Thyroid gland (tissue), 4 donors: ENCODE measurements at places on chromosomes 3 and 15. TPM values are rescaled to one million over a fixed set of nuclear protein-coding genes. Genes with fewer than 3 reads are reported as not detected.

- DNase-seq, result no peak
These were observed 16.7 kb downstream of the DCBLD2 start for GRCh38 chr3:98884675-98885371.

GRCh38 chr15:34188711-34189110 is 21.2 kb downstream of the KATNBL1 start:
- DNase-seq, result no peak

GRCh38 chr15:96860741-96861140 is 530.2 kb downstream of the NR2F2 start:
- no peak for DNase-seq

GRCh38 chr15:34650177-34650576 is 66.7 kb upstream of the GOLGA8B start:
- no peak for DNase-seq

- DNase-seq, result no peak
These were observed 59.5 kb upstream of the STRIT1 start for GRCh38 chr3:155352900-155353490.

DNA sequence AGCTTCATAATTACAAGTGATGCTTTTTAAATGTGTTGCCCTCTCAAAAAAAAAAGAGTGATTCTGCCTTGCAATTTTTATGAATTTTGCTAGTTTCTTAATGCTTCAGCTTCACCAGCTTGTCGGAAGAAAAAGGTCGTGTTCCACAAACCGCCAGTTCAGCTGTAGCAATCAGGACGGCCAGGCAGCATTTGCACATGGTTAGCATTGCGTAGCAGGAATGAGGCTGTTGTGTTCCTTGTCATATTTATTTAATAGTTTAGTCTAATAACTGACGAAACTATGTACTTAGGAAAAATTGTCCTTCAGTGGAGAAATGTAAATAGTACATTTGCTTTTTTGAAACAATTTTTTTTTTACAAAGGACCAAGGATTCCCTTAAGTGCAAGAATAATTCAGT is 64.9 kb upstream of the SELENOK start:
- no peak for DNase-seq

DNA sequence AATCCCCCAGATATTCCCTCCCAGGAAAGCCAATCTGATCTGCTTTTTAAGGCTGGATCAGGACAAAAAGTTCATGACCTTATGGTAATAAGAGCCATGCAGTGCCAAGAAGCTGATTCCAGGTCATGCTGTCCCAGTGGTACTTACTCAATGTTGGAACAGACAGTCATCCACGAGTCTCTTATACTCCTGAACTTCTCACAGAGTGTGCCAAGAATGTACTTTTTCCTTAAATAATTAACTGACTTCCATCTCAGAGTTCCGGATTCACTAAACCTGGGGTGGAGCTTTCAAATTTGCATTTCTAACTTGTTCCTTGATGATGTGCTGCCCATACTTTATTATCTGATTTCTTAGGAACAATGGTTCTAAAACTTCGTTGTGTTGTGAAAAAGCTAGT is 3.4 kb upstream of the P3H2 start:
- DNase-seq, result no peak

Gene IFT122
- total RNA-seq, result 67.9 TPM

Gene FETUB
- not detected for total RNA-seq

Gene HRH1
- not detected for total RNA-seq
